ENCODE measurements at places on chromosomes 4 and X. TPM values are rescaled to one million over a fixed set of nuclear protein-coding genes. Genes with fewer than 3 reads are reported as not detected.

The CT47B1 gene
- total RNA-seq: not detected

The LANCL3 gene
- 0.07 TPM for total RNA-seq

The SPIN4 gene
- 5.4 TPM for total RNA-seq

The SOX3 gene
- not detected for total RNA-seq

The DMP1 gene
- total RNA-seq: not detected

The WNK3 gene
- total RNA-seq: 1.3 TPM

The PRRG3 gene
- total RNA-seq: not detected

The REELD1 gene
- total RNA-seq: 0.97 TPM

The ADAM29 gene
- total RNA-seq: not detected

The SLC9A6 gene
- total RNA-seq: 11.4 TPM

The GPM6B gene
- total RNA-seq: not detected

The PCDH7 gene
- not detected for total RNA-seq

The PITX2 gene
- total RNA-seq: 0.31 TPM

The SLC38A5 gene
- 64.8 TPM for total RNA-seq

DNA sequence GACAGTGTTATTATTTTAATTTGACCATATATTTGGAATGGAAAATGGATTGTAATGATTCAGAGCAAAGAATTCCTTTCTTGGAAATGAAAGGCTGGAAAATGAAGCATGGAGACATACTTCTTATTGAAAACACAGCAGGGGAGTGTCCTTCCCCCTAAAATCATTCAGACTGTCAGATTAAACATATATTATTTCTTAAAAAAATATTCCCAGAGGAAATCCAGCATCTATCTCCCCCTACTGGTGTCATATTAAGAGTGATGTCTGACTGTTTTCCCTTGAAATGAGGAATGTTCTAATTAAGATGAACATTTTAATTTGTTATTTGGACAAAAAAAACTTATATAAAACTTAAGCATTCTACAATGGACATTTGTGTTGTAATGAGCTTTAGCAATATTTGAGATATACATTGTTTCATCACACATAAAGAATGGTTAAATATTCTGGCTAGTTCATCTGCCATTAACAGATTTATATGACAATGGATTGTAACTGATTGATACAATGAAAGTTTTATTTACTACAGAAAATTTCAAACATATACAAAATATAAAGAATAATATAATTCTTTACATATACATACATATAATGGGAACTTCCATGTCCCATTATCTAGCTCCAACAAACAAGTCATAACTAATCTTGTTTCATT, 264.6 kb downstream of the SPRY1 start:
- peaks cover 6% of the 10 kb centered on the region for H3K36me3 ChIP-seq
- H3K4me3 ChIP-seq: no peak overlapping the region
- peaks cover 36% of the 10 kb centered on the region for H3K27me3 ChIP-seq
- DNase-seq: no peak
- H3K27ac ChIP-seq: no peak overlapping the region

GRCh38 chr4:114599231-114599902, 760 bp downstream of the UGT8 start:
- peaks cover 36% of the 10 kb centered on the region for H3K27me3 ChIP-seq
- no peak overlapping the region for H3K27ac ChIP-seq
- peaks cover 18% of the 10 kb centered on the region for H3K4me1 ChIP-seq

GRCh38 chr4:109953556-109953955, 40.9 kb downstream of the EGF start:
- H3K4me3 ChIP-seq: no peak overlapping the region
- no peaks in the 10 kb centered on the region for H3K36me3 ChIP-seq
- H3K4me1 ChIP-seq: peaks cover 21% of the 10 kb centered on the region
- peaks cover 20% of the 10 kb centered on the region for H3K27me3 ChIP-seq
- no peak for DNase-seq

- H3K36me3 ChIP-seq: no peaks in the 10 kb centered on the region
- no peak overlapping the region for H3K4me3 ChIP-seq
- no peak for DNase-seq
- H3K27ac ChIP-seq: no peak overlapping the region
Observed at GRCh38 chr4:78213218-78213617, 156.1 kb downstream of the FRAS1 start.

DNA sequence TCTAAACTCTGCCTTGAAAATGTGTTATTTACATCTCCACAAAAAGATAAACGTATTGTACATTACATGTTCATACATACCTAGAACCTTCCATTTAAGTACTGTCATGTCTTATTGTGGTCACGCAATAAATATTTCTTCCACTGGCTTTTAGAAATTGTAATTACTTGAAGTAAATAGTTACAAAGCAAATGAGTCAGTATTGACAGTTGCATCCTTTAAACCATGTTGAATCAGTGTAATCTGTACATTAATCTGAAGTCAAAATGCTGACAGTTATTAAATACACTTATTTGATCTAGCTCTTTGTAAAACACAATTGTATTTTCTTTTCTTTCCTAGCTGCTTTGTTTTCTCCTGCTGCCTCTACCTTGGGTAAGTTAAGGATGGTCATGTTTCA, 446.7 kb downstream of the EPHA5 start:
- H3K27ac ChIP-seq: no peak overlapping the region
- H3K27me3 ChIP-seq: no peaks in the 10 kb centered on the region
- H3K4me3 ChIP-seq: no peak overlapping the region
- no peaks in the 10 kb centered on the region for H3K36me3 ChIP-seq
- no peak for DNase-seq

GRCh38 chrX:41604177-41604576, 84.6 kb upstream of the GPR34 start:
- H3K4me3 ChIP-seq: no peak overlapping the region
- DNase-seq: no peak
- peaks cover 9% of the 10 kb centered on the region for H3K27me3 ChIP-seq
- H3K4me1 ChIP-seq: no peaks in the 10 kb centered on the region

DNA sequence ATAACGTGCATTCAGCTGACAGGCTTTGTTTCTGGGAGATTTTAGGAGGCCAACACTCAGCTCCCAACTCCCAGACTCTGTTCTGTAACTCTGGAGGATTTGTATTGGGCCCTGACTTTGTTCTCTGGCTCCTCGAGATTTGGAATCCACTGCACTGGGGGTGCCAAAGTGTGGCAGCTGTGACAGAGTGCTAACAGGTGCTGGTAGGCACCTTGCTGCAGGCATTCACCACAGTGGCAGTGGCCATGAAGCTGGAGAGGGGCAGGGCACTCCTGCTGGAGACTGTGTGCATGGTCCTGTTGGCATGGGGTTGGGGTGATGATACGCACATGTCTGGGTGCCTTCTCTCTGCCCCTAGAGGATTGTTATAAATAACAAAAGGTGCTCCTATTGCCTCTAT, 1094.9 kb upstream of the SLIT2 start:
- DNase-seq: no peak
- H3K27me3 ChIP-seq: no peaks in the 10 kb centered on the region
- no peaks in the 10 kb centered on the region for H3K4me1 ChIP-seq
- H3K36me3 ChIP-seq: peaks cover 5% of the 10 kb centered on the region

GRCh38 chr4:67106861-67107460, 438.3 kb downstream of the CENPC start:
- no peaks in the 10 kb centered on the region for H3K36me3 ChIP-seq
- H3K27ac ChIP-seq: no peak overlapping the region
- no peaks in the 10 kb centered on the region for H3K27me3 ChIP-seq

GRCh38 chrX:100512471-100512870, 72.3 kb upstream of the TNMD start:
- no peaks in the 10 kb centered on the region for H3K36me3 ChIP-seq
- DNase-seq: no peak
- H3K4me3 ChIP-seq: no peak overlapping the region
- H3K27me3 ChIP-seq: peaks cover 34% of the 10 kb centered on the region
- no peak overlapping the region for H3K27ac ChIP-seq

DNA sequence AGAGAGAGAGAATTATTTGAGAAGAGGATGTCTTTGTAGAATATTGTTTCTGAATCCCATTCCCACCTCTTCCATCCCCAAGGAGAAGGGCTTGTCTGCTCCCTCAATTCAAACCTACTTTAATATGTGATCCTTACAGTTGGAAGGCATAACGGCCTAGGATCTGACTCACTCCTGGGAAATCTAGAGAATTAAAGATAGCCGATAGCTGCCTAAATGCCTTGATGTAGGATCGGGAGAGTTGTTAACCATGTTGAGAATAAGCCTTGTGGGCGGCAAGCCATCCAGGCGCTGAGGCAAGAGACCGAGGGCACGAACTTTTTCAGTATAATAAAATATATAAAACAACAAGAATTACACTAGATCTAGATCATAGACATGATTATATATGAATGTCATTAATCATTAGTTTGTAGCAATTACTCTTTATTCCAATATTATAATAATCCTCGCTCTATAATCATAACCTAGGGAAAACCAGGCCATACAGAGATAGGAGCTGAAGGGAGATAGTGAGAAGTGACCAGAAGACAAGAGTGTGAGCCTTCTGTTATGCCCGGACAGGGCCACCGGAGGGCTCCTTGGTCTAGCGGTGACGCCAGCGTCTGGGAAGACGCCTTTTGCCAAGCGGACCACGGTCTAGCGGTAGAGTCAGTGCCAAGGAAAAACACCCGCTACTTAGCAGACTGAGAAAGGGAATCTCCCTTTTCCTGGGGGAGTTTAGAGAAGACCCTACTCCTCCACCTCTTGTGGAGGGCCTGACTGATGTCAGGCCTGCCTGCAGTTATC, 13.5 kb downstream of the EMCN start:
- no peaks in the 10 kb centered on the region for H3K27me3 ChIP-seq
- DNase-seq: no peak
- H3K4me1 ChIP-seq: no peaks in the 10 kb centered on the region
- no peaks in the 10 kb centered on the region for H3K36me3 ChIP-seq

- peaks cover 51% of the 10 kb centered on the region for H3K36me3 ChIP-seq
- H3K27ac ChIP-seq: no peak overlapping the region
- H3K27me3 ChIP-seq: no peaks in the 10 kb centered on the region
- peaks cover 31% of the 10 kb centered on the region for H3K4me1 ChIP-seq
- no peak for DNase-seq
- H3K4me3 ChIP-seq: no peak overlapping the region
Observed at GRCh38 chr4:184729946-184730345, 4.0 kb downstream of the CENPU start.

GRCh38 chr4:8205241-8205707, 6.2 kb downstream of the SH3TC1 start:
- DNase-seq: no peak
- no peaks in the 10 kb centered on the region for H3K36me3 ChIP-seq
- H3K27ac ChIP-seq: no peak overlapping the region
- no peaks in the 10 kb centered on the region for H3K27me3 ChIP-seq

DNA sequence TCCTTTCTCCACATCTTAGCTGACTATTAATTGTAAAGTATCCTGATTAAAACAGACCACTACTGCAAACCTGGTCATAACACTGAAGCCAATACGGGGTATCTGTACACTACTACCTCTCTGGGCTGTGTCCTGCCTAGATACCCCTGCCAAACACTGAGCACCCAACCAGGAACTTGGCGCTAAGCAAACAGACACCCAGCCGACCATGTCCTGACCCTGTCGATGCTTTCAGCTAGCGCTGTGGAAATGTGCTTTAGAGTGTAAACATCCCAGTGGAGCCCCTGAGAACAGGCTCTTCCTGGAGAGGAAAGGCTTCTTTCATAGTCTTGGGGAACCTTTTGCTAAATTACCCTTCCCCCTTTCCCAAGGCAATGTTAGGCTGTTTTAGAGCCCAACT, 52.9 kb downstream of the CCNG2 start:
- no peak overlapping the region for H3K27ac ChIP-seq
- no peak for DNase-seq
- H3K27me3 ChIP-seq: no peaks in the 10 kb centered on the region
- no peaks in the 10 kb centered on the region for H3K36me3 ChIP-seq

DNA sequence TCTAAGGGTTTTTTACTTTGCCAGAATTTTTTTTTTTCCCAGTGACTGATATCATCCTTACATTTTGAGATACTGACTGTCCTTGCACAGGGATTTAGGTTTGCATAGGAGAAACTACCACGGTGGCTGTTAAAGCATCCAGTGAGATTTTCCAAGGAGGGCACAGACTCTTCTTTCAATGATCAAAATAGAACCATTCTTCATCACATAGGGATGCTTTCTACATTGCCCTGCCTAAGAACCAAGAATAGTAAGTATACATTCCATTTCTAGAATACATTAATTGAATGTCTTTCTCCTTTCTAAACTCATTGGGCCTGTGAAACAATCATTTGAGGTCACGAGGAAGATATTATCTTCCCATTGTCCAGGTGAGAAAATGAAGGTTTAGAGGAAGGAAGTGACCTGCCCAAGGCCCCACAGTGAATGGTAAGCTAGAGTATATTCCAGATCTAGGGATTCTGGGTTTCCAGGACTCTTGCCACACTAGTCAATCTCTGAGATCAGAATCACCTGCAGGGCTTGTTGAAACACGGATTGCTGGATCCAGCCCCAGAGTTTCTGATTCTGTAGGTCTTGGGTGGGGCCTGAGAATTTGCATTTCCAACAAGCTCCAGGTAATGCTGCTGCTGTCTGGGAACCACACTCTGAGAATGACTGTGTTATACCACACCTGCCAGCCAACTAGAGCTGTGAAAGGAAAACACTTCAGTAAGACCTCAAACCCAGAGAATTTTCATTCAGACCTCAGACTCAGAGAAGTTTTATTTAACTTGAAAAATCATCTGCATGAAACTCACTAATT, 17.7 kb upstream of the TMEM154 start:
- no peaks in the 10 kb centered on the region for H3K27me3 ChIP-seq
- DNase-seq: no peak
- no peak overlapping the region for H3K4me3 ChIP-seq

GRCh38 chr4:142480244-142480643, 365.9 kb downstream of the INPP4B start:
- H3K36me3 ChIP-seq: no peaks in the 10 kb centered on the region
- no peak overlapping the region for H3K27ac ChIP-seq
- H3K4me1 ChIP-seq: peaks cover 46% of the 10 kb centered on the region
- H3K4me3 ChIP-seq: no peak overlapping the region

DNA sequence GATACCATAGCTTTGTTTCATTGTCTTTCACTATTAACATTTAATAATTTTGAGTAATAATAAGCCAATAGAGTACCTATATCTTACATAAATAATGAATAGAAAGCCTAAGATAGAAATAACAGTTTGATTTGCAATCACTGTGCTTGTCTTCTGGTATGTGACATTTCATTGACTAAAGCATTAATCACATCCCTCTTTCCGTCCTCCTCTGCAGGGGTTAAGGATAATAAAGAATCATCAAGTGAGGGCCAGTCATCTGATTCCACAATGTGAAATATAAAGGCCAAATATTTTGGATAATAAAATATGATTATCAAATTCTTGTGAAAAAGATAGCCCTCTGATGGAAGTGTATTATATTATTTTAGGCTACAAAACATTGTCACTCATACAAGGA, 2073.4 kb downstream of the ARAP2 start:
- DNase-seq: no peak
- no peaks in the 10 kb centered on the region for H3K36me3 ChIP-seq
- no peak overlapping the region for H3K4me3 ChIP-seq
- H3K27ac ChIP-seq: no peak overlapping the region

GRCh38 chr4:2095236-2096072, 36.3 kb downstream of the NAT8L start:
- H3K27ac ChIP-seq: no peak overlapping the region
- H3K4me1 ChIP-seq: no peaks in the 10 kb centered on the region
- H3K27me3 ChIP-seq: no peaks in the 10 kb centered on the region
- DNase-seq: no peak
- H3K4me3 ChIP-seq: no peak overlapping the region
- H3K36me3 ChIP-seq: peaks cover 5% of the 10 kb centered on the region

GRCh38 chrX:14017399-14017798, 12.3 kb downstream of the GEMIN8 start:
- H3K27ac ChIP-seq: no peak overlapping the region
- no peak for DNase-seq
- peaks cover 7% of the 10 kb centered on the region for H3K27me3 ChIP-seq
- H3K36me3 ChIP-seq: peaks cover 16% of the 10 kb centered on the region

GRCh38 chr4:89625599-89626293, 211.2 kb downstream of the SNCA start:
- H3K27ac ChIP-seq: no peak overlapping the region
- DNase-seq: no peak
- H3K27me3 ChIP-seq: peaks cover 4% of the 10 kb centered on the region

All from activated T-cell treated with anti-CD3 and anti-CD28 coated beads, Interleukin-2, amount 50 U/mL, for 72 hours (primary cell).